ENCODE measurements at places on chromosomes 16 and 17.

DNA sequence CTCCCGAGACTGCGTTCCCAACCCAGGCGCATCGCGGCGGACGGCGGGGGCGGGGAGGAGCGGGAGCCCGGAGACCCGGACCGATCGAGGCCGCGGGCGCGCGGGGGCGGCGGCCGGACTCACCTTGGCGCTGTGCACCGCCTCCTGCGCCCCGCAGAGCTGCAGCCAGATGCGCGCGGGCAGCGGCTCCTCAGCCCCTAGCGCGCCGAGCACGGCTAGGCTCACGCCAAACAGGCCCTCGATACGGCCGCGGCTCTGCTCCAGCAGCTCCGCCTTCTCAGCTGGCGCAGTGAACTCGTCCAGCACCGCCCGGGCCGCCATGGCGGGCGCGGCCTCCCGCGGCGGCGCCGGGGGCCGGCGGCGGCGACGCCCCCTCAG, 339 bp downstream of the N4BP1 start:
- DNase-seq, result peak; percentile 70

- DNase-seq, result no peak
Observed at GRCh38 chr17:55261311-55261710, 3.4 kb upstream of the HLF start.

DNA sequence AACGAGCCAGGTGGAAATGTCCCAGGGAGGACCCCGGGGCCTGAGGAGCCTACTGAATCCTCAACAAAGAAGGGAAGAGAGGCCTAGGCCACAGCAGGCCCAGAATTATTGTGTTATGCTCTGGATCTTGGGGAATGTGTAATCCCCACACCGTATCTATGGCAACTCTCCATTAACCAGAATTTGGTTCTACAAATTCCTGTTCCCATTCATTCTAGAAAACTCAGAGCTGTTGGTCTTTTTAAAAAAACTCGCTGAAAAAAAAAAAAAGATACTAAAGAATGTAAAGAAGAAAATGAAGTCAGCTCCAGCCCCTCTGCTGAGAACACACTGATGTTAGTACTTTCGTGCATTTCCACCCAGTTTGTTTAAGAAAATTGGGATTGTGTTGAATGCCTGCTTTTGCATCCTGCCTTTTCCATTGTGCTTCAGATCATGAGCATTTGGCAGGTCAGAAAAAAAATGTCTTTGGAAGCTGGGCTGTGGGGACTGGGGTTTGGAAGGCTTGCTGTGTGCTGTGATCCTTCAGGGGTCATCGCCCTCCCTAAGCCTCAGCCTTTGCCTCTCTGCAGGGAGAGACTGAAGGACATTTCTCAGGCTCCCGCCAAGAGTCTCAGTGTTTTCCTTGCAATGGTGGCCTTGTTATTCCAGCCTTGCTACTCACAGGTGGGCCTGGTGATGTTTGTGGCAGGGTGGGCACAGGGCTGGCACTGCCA, 69.5 kb downstream of the SREBF1 start:
- DNase-seq, result no peak

GRCh38 chr16:86604436-86605193, 26.3 kb downstream of the FOXL1 start:
- peak; percentile 49 for DNase-seq

DNA sequence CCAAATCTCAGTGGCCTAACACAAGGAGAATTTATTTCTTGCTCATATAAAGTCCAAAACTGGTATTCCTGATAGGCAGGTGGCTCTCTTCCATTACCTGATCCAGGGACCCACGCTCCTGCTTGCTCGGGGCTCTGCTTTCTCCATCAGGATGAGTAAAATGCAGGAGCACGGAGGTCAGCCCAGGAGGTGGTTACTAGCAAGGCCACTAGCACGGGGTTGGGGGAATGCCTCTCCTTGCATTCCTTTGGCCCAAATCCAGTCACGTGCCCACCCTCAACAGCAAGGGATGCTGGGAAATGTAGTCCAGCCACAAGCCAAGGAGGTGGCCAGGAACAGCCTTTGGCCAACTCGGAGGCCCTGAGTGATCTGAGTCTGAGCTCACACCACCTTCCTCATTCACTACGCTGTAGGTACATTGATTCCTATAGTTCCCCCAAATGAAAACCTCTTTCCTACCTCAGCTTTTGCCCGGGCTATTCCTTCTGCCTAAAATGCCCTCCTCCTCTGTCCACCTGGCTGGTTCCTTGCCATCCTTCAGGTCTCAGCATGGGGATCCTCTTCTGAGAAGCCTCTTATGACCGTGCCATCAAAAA, 38.3 kb upstream of the HAPSTR1 start:
- peak; percentile 46 for DNase-seq

DNA sequence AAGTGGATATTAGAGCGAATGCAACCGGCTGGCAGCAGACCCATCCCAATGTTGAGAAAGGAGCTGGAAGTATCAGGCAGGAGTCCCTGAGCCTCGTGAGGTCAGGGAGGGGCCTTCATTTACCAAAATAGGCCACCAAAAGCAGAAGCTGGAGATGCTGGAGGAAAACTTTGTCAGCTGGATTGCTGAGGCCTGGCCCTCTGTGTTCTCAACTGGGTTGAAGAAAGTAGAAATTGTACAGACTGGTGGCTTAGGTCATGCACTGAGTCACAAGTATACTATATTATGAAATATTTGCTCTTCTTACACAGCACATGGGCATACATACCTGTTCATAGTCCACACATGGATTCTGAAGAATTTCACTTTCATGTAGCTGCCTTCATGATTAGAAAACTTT, 23.2 kb upstream of the TEKT3 start:
- DNase-seq, result no peak

GRCh38 chr17:1000597-1001461, 3.9 kb downstream of the TIMM22 start:
- no peak for DNase-seq

DNA sequence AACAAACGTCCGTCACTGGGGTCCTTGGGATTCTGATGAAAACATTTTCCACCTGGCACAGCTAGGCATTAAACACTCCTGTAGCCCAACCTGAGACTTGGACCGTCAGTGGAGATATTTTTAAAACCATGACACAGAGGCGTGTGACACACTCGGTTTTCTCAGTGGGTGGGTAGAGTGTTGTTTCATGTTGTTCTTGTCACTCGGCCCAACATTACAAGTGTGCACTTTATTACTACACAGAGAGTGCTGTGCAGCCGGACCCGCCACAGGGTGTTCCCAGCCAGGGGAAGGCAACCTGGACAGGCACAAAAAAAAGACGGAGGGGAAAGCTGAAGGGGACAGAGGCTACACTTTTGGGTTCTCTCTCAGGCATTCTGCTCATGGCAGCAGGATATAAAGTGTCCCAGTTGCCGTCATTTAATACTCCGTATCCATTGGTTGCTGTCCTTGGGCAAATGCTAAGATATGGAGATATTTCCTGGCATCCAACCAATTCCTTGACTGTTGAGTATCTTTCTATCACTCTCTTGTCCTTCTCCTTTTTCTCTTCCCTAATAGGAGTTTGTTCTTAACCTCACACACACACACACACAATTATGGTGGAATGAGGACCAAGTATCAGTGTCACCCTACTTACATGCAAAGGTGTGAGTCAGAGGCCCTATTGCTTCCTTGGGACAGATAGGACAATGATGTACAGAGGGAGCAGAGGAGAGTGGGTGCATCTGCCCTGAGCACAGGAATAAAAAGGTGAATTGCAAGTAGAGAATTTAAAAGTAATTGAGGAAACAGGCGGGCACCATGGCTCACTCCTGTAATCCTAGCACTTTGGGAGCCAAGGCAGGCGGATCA, 154.1 kb upstream of the SOX9 start:
- DNase-seq, result no peak

DNA sequence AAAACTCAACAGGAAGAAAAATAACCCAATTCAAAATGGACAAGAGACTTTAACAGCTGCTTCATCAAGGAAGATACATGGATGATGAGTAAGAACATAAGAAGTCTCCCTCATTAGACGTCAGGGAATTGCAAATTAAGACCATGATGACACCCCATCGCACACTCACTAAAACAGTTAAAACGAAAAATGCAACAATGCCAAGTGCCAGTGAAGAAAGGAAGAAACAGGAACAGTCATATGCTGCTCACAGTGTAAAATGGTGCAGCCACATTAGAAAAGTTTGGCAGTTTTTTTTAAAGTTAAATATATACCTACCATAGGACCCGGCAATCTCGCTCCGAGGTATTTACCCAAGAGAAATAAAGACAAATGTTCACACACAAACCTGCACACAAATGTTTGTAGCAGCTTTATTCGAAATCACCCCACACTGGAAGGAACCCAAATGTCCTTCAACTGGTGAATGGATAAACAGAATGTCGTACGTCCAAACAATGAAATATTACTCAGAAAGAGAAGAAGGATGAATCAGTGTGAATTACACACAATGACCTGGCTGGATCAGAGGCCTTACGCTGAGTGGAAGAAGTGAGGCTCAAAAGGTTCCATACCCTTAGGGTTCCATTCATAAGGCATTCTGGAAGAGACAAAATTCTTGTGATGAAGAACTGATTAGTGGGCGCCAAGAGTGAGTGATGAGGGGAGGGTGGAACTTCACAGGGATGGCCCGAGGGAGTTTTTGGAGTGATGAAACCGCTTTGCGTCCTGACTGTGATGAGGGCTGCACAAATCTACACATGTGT, 110.3 kb downstream of the C16orf95 start:
- no peak for DNase-seq

GRCh38 chr17:2218426-2218825, 85.2 kb downstream of the SMG6 start:
- DNase-seq, result no peak

- DNase-seq, result no peak
Observed at GRCh38 chr17:32854207-32854606, 22.7 kb downstream of the MYO1D start.

GRCh38 chr16:74492976-74493375, 71.7 kb upstream of the CLEC18B start:
- DNase-seq, result no peak

DNA sequence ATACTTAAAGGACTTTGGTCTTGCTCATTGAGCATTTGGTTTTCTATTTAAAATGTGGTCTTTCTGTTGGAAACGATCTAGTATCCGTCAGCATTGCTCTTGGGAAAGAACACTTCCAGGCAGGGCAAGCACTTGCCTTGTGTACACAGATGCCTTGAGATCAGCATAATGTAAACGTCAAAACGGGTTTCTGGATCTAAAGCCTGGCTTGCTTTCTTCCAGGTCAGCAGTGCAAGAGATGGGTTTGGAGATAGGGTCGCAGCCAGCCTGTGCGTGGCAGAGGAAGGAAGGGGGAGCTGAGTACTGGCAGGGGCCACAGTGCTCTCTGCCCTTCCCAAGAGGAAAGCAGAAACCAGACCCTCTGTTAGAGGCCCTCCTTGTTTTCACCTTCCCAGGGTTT, 175.5 kb downstream of the LGALS9B start:
- DNase-seq, result no peak

- no peak for DNase-seq
Observed at GRCh38 chr17:69712801-69713311, 298.4 kb downstream of the MAP2K6 start.

DNA sequence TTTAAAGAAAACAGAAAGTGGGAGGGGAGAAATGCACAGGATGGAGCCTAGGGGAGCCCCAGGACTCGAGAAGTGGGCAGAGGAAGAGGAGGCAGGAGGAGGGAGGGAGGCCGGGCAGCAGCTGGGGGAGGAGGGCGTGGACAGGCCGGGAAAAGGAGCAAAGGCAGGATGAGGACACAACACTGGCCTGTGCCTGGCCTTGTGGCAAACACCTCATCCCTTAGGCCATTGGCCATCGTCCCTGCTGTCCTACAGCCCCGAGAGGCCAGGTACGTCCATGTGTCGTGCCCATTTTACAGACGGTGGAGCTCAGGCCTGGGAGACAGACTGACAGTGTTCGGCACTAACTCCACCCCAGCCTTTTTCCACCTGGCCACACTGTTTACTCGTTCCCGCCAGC, 15.9 kb downstream of the JPH3 start:
- DNase-seq, result no peak

Measured in stimulated activated CD4-positive, alpha-beta T cell treated with anti-CD3 and anti-CD28 coated beads, Interleukin-15, amount 100 ng/mL, for 24 hours (primary cell).